ENCODE measurements at places on chromosomes 7 and 10.

GRCh38 chr7:50491943-50492342, 41.8 kb upstream of the FIGNL1 start:
- DNase-seq = no peak

DNA sequence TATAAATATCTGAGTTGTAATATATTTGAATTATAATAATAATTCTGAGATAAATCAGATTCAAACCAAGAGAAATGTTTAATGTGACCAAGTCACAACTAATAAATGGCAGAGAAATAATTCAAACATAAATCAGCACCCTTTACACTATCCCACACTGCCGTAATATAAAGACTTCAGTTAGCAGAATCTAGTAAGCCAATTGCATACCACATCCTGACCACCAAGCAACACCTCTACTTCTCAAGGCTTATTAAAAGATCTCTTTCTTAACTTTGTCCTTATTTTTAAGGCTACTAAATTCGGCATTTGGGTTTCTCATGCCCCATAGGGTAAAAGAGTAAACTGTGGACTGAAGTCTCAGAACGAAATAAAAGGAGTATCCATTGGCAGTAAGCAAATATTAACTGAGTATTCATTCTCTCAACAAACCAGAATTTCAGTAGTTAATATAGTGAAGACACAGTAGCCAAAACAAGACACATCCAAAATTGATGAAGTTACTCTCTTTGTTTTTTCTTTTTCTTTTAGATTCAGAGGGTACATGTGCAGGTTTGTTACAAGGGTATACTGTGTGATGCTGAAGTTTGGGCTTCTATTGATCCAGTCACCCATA, 14.8 kb downstream of the ACBD5 start:
- DNase-seq = no peak

GRCh38 chr7:28718055-28718481, 240.1 kb downstream of the TRIL start:
- no peak for DNase-seq

DNA sequence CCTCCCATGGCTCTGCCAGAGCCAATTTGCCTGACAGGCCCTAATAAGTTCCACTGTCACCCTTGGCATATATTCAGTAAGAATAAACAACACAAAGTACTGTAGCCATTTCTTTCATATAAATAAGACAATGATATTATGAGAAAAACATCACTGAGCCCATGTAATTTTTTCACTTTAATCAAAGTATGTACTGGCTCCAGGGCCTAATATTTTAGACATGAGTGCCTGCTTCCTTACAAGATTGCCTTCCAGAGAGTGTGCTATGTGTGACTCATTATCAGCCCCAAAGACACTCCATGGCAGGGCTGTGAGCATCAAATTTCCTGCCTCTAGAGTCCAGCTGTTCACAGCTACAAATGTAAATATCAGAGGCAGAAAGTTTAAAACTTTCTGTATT, 297.6 kb downstream of the LHFPL3 start:
- DNase-seq = no peak

GRCh38 chr10:49749556-49750491, 12.3 kb downstream of the OGDHL start:
- DNase-seq = no peak

DNA sequence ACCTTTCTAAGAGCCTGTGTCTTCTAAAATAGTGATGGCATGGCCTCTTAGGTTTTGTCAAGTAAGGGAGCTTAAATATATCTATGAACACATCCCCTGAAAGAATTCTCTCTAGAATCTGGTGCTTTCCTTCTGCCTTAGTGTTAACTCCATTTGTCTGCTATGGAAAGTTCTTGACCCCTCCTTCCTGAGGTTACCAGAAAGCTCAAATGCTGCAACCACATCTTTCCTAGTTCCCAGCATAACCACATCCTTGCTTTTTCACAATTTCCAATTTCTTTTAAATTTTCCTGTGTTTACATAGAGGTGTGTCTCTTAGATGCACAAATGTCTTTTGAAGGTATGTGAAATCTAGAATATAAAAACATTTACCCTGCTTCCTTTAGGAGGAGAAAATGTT, 16.4 kb upstream of the GSDME start:
- no peak for DNase-seq

DNA sequence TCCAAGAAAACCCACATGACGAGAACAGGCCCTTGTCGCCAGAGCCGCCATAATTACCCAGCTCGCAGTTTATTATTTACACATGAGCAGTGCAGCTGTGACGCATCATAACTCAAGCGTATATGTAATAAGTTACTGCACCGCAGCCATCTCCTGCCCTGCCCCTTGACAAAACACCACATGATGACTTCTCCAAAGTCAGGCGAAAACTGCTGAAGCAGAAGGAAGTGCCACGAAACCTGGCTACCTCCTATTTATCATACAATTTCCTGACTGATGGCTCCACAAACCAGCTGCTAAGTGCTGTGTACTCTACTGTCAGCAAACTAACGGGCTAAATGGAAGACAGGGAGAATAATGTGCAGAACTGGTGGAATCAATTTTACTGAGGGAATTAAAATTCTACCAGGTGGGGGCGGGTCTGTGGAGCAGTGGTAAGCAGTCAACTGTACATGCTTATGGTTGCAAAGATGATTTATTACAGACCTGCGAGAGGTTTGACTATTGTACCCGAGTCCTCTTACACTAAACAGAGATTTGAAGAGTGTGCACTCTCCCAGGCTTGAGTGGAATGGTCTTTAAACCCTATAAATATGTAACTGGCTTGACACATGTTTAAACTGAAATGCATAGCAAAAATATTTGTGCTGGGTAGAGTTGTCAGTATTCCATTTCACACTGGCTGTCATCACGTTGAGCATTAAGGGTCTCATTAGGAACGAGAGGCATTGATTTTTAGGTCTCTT, 156.0 kb downstream of the GLI3 start:
- DNase-seq = no peak

DNA sequence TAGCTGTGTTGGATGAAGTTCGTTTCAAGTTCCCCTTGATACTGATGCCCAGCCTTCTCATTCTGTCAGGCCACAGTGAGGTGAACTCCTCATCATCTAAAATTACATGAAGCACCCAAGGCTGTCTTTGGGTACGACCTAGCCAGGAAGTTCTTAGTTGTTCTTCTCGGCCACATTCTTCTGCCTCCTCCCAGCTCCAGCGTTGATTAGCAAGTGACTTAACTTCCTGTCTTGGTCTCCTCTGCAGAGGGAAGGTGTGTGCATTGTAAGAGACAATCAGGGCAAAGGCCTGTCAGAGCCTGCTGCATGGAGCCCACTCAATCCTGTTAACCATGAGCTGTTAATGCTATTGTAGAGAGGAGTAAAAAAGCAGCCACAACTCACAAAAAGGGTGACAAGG, 43.2 kb upstream of the CPXM2 start:
- DNase-seq = no peak

GRCh38 chr10:22674573-22674930, 39.8 kb downstream of the PIP4K2A start:
- DNase-seq = no peak

DNA sequence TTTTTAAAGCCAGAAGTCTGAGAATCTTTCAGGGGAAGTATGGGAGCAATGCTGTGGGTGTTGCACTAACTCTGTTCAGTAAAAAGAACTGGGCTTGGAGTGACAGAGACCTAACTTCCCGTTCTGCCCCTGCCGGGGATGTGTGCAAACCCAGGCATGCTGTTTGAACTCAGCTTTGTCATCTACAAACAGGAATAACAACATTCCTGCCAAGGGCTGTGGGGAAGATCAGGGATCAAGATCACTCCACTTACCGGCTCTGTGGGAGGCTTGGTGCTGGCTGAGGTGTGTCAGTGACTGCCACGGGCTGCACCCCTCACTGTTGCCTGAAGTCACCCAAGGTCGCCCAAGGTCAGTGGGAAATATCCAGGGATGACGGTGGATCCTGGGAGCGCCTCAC, 23.1 kb upstream of the DRGX start:
- no peak for DNase-seq

DNA sequence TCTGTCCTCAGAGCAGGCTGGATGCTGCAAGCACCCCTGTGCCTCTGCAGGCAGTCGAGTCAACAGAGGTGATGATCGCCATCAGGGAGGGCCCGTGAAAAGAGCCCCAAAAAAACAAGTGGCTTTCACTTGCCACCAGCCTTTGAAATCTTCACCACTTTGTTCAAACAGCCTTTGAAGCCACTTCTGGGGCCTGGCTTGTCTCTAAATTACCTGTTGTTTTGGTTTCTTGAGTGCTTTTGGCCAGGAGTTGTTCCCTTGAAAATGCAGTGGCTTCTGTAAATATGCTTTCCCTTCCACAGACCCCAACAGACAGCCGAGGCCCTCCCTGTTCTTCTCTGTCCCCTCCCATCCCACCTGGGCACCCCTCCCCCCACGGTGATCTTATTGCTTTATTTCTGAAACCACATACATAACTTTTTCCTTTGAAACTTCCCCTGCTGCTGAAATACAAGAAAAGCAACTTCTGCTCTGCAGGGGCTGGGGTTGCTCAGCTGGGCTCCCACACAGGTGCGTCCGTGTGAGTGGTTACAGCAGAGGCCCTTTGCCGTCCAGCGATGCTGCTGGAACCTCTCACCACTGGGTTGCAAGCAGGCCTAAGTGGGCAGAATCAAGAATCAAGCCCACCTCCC, 283.8 kb upstream of the SHH start:
- DNase-seq = no peak

DNA sequence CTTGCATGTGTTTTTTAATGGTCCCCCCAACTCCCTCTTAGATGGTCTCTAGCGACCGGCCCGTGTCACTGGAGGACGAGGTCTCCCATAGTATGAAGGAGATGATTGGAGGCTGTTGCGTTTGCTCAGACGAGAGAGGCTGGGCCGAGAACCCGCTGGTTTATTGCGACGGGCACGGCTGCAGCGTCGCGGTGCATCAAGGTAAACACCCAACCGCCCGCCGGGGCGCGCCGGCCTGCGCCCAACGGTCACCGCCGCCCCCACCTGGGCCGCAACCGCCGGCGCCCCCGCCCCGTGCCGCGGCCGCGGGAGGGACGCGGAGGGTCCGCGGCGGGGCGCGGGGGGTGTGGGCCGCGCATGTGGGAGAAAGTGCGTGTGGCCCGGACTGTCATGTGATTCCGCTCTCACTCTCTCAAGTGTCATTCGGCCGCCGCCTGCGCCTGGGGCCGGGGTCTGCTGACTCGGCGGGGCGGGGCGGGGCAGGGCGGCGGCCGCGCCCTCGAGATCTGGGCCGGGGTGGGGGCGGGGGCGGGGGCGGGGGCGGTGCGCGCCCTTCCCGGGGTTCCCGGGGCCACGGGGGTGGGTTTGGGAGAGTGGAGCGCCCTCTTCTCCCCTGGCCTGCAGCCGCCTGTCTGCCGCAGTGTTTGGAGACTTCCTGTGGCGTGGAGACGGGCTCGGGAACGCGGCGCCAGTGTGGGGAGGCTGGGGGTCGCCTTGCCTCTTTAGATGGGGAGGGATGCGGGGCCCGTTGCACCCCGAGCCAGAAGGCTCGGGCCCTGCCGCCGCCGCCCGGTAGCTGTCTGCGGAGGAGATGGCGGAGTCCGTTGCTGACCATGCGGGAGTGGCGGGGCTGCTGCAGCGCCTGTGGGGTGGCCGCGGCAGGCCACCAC, 817 bp downstream of the MLLT10 start:
- DNase-seq = no peak

GRCh38 chr7:150986099-150986512, 4.7 kb upstream of the NOS3 start:
- no peak for DNase-seq

GRCh38 chr10:24448351-24448999, 239.5 kb downstream of the KIAA1217 start:
- DNase-seq = no peak

GRCh38 chr10:3935141-3935540, 150.1 kb upstream of the KLF6 start:
- no peak for DNase-seq

- DNase-seq = no peak
Measured at GRCh38 chr7:31043051-31043471, 9.0 kb upstream of the ADCYAP1R1 start.

DNA sequence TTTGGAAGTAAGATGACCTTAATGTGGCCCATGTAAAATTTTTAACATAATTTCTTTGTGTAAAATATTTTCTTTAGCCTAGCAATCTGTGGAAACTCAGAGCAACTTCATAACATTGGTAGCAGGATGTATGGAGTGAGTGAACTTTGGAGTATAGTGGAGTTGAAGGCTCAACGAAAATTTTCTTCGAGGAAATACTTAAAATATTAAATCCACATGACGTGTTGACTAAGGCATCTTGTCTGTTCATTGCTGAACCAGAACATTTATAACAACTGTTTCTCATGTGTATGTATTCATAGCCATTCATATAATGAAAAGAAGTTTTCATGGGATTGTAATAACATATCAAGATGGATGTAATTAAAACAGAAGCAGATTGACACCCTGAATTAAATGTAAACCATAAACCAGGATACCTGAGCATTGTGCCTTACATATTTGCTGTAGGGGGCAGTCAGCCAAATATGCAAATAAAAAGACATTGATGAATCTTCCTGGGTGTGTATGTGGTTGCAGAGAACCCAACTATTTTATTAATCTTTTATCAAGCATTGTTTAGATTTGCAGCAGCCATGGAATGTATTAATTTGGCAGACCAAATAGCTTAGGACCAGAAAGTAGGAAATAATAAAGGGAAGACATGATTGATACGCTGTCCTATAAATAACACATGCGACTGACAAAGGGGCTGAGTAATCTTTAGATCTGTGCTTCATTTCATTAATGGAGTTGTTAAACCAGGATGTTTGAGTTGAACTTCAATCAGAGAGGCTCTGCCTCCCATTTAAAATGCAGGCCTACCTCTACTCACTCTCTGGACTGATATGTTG, 11.5 kb downstream of the AUTS2 start:
- no peak for DNase-seq

- DNase-seq = no peak
Measured at GRCh38 chr7:20374399-20374798, 43.7 kb downstream of the ITGB8 start.

DNA sequence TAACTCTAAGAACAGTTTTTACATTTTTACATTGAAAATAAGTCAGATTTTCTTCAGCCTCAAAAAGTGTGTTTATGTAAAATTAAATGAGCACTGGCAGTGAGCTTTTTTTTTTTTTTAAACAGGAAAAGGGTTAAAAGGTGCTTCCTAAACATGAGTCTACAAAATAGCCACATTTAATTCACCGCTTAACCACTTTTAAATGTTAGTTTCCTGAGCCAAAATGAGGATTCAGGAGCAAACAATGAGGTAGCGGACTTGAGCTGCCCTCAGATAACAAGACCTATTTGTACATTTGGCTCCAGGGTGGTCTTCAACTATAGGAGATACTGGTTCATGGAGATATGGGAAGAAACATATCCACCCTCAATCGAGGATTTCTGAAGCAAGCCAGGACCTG, 22.8 kb downstream of the AKR1C3 start:
- no peak for DNase-seq

- DNase-seq = no peak
Measured at GRCh38 chr10:110641256-110641655, 2.9 kb upstream of the RBM20 start.

DNA sequence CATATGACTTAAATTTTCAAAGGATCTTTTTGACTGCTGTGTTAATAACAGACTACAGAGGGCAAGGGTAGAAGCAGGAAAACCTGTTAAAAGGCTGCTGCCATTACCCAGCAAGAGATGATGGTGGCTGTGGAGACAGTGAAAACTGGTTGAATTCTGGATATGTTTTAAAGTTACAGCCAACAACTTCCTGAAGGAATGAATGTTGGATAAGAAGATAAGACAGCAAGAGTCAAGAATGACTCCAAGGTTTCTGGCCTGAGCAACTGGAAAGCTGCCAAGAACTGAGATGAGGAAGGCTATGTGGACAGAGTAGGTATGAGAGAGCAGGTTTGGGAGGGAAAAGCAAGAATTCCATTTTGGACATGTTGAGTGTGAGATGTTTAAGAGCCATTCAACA, 19.1 kb downstream of the CNOT4 start:
- no peak for DNase-seq

Measured in activated CD8-positive, alpha-beta memory T cell treated with anti-CD3 and anti-CD28 coated beads for 4 hours (primary cell).